ENCODE measurements at places on chromosomes 1 and 21.
A peak's percentile ranks its signal among the peaks of the same experiment; 100 is the strongest.

DNA sequence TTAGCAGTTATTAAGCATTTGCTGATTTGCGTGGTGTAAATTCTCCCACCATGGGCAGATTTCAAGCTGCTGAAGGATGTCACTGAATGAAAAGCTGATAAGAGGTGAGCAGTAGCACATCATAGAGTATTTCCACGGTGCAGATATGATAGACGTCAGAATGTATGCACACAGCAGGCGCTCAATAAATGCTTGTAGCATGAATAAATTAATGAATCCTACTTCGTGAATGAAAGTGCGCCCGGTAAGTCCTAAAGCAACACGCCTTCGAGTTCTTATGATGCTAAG lies 510 bp upstream of the UBIAD1 start:
- DNase-seq, result no peak

DNA sequence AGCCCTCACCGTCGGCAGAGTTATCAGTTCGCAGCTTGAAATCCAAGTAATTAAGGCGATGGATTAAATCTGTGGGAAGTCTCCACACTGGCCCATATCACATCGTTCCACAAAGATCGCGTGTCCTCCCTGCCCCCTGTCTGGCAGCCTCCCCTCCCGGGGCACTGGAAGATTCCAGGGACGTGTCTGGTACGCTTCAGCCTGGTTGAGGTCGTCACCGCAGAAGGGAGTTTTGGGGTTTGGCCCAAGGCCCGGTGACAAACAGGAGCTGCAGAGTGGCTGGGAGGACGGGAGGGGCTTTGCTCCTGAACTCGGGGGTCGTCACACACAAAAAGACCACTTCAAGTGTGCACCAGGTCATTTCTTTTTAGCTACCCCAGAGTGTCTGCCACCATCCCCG lies 51.1 kb downstream of the PRDM16 start:
- DNase-seq, result no peak

DNA sequence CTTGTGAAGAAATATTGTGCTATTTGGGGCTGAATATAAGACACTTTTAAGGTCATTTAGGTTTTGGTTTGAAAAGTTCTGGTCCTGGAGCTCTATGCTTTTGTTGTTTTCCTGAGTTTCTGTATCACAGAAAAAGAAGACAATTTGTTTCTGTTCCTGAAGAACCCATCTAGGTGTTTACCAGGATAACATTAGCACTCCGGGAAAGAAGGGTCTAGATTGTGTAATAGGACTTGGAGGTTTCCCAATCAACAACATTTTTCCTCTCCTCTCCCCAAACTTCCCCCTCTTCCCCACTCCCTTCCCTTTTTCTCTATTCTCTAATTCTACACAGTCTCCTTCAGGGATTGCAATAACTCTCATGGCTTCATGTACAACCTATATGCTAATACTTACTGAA lies 78.7 kb downstream of the PTPRC start:
- no peak for DNase-seq

DNA sequence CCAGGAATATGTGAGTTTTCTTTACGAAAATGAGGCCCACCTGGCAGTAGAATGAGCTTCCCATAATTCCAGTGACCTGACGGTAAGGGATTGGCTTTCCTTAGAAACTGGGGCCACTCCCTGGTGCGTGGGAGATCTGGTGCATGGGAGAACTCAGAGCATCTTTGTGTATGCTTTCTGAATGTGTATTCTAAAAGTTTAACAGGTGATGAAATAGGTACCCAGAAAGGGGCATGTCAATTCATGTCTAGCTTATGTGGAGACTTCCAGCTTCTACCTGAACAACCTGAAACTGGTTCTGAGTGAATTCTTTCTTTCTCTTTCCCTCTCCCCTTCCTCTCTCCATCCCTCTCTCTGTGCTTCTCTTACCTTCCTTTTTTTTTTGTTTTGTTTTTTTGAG lies 15.2 kb upstream of the FCRLA start:
- DNase-seq, result no peak

DNA sequence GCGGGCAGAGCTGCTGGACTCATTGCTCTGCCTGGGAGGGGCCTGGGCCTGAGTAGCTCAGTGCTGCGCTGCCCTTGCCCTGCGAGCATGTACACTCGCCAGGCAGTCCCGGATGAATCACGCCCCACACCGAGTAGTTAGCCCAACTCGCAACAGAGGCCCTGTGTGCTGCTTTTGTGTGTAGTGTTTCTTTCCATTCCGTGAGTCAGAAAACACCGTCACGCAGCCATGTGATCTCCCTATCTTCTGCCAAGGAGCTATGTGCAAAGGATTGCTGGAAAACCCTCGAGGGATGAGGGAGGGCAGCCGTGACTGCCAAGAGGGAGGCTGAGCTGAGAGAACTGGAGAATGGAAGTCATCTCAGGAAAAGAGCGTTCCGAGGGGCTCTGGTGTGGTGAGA lies 37.3 kb downstream of the NENF start:
- DNase-seq, result no peak

DNA sequence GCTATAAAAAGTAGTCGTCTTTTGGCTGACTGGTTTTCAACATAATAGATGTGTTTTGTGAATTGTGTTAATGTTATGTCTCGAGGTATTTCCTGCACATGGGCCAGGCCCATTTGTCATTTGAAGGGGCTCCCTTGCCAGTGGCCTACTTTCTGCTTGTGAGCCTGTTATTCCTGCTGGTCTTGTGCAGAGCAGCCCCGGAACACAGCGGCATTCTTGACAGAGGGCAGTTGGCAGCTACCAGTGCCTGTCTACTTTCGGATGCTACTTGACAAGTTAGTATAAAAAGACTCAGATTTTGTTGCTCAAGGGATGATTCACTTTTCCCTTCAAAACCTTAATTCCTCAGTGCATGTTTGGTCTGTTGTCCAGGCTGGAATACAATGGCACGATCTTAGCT lies 28.5 kb downstream of the PGM1 start:
- DNase-seq, result no peak

GRCh38 chr1:170714163-170714562 lies 50.2 kb downstream of the PRRX1 start:
- DNase-seq, result no peak

DNA sequence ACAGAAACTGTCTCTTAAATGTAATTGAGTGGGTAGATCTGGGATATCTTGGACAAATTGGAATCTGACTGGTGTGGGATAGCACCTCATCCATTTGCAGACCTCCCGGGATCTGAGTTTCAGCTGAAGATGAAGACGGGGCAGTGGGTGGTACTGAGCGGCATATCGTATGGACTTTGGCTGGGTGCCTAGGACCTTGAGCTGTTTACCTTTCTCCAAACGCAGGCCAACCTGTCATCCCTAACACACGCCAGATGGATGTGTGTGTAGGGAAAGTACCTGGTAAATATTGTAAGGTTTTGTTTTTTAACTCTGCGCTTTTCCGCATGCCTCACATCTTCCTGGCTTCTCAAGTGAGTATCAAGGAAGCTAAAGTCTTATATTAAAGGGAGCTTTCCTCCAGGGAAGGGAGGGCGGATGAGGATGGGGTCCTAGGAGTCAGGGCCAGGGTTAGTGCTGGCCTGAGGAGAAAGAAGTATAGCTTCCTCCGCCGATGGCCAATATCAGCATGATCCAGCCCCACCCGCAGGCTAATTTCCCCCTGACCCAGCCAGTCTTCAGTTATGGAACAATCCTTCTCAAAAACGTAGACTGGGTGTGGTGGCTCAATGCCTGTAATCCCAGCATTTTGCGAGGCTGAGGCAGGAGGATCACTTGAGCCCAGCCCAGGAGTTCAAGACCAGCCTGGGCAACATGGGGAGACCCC lies 26.2 kb downstream of the ATP8B2 start:
- DNase-seq, result no peak

DNA sequence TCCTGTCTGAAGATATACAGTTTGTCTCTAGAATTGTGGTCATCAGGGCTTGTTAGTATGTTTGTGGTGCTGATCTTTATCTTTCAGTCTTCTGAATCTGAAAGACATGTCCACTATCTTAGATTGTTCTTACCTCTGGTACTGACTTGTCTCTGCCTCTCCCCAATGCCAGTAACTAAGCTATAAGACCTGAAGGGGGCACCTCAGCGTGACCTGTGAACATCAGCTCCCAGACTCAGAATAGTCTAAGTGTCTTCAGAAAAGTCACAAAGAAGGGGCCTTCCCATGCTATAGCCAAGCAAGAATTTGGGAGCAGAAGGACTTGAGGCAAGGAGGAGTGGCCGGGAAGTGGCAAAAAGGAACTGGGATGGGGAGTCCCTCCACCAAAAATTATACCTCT lies 178.1 kb downstream of the NTNG1 start:
- DNase-seq, result no peak

DNA sequence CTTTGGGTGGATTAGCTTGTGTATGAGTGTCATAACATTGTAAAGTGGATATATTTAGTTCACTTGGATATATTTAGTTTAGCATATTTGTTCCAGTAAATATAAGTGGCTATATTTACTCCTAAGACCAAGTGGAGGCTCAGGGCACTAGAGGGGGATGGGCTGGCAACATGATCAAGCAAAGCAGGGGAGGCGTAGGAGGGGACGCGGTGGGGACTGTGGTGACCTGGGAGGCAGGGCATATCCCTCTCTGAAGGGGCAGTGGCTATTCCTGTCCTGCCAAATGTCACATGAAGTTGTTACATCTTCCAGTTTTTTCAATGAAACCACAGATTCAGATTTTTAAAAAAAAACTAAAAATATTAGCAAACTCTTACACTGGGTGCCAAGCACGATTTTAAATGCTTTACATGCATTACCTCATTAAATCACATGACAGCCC lies 51.9 kb upstream of the EDN2 start:
- no peak for DNase-seq

DNA sequence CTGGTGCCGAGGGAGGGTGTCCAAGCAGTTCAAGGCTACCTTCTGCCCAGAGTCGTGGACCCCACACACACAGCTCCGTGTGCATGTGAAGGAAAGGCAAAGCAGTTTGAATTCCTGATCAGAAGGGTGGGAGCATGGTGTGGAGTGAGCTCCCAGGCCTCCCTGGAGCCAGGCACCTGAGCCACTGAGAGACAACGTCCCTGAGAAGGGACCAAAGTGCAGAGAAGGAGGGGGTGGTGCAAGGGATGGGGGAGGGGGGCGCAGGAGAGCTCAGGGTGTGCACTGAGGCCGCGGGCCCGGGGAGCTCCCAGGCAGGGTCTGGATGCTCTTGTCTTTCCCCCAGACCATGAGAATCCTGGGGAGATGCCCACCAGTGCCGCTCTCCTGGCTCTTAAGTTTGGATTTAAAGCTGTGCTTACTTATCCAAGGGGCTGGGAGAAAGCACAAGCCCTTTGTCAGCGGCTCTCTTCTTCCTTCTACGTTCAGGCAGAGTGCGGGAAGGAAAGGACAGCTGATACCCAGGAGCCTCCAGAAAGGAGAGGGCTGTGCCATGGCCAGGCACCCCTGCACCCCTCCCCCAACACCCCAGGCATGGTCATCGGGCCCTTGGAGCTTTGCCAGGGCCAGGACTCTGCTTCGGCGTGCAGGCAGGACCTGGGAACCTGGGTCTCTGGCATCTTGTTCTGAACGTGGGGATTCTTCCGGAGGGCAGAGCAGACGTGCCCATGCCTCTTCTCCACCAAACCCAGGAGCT lies 24.1 kb downstream of the ACTA1 start:
- no peak for DNase-seq

- no peak for DNase-seq
Measured at GRCh38 chr1:241591317-241591716, 48.9 kb downstream of the CHML start.

DNA sequence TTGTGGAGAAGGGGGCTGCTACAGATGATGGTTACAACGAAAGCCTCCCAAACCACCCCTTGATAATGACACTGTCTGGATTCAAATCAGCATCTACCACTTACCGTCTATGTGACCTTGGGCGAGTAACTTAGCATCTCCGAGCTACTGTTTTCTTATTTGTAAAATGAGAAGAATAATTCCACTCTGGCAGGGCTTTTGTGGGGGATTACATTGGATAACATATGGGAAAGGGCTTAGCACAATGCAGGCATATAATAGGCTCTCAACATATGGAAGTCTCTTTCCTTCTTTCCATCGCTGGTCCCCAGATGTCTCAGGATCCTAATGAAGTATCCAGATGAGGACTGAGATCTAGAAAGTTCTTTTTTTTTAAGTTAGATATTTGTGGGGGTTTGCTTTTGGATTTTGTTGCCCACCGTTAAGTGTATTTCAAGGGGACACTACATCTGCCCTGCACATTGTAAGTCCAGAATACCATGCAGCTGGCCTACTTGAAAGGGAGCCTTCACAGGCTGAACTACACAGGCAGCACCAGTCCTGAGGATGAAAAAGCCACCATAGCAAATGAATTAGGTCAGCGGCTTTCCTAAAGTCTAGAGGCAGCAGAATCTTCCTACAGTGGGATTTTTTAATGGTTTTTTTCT lies 172.2 kb upstream of the IRF2BP2 start:
- no peak for DNase-seq

- DNase-seq, result peak; percentile 5
Measured at GRCh38 chr1:58968360-58968952, 184.6 kb upstream of the JUN start.

Data from CD4-positive, alpha-beta T cell treated with Interleukin-4 for 4 hours (primary cell).